Esophagus muscularis mucosa (tissue), 4 donors: ENCODE measurements at places on chromosomes 5 and 9. TPM values are rescaled to one million over a fixed set of nuclear protein-coding genes. Genes with fewer than 3 reads are reported as not detected.

- H3K4me1 ChIP-seq = no peaks in the 10 kb centered on the region
- no peak for DNase-seq
- no peaks in the 10 kb centered on the region for H3K36me3 ChIP-seq
- H3K27me3 ChIP-seq = no peaks in the 10 kb centered on the region
These were observed 90.3 kb upstream of the PLCXD3 start for GRCh38 chr5:41600731-41601130.

DNA sequence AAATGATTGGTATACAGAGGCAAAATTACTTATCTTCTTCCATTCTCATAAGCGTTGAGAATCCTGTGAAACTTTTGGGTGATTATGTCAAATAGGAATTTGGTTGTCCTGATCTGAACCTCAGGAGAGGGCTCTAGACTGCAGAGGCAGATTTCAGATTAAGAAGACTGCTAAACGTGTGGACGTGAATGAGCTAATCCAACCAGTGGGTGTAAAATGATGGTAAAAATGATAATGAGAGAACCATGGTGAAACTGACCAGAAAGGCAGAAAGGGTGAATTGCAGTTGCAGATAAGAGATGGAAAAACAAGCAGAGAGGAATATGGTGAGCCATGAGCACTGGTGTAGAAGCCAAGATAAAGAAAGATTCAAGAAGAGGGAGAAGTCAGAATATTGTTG, 1200.2 kb upstream of the CDH6 start:
- no peaks in the 10 kb centered on the region for H3K36me3 ChIP-seq
- no peak for DNase-seq
- H3K4me1 ChIP-seq = no peaks in the 10 kb centered on the region
- H3K4me3 ChIP-seq = no peak overlapping the region
- peaks cover 4% of the 10 kb centered on the region for H3K27me3 ChIP-seq

PCDHA13 gene
- 0.86 TPM for total RNA-seq

GRCh38 chr9:73155377-73155776, 3.7 kb downstream of the ANXA1 start:
- H3K4me3 ChIP-seq = no peak overlapping the region
- no peak overlapping the region for H3K27ac ChIP-seq
- DNase-seq = no peak
- H3K36me3 ChIP-seq = peaks cover 22% of the 10 kb centered on the region

MCC gene
- 24.8 TPM for total RNA-seq

ZNF483 gene
- 14.1 TPM for total RNA-seq

GRCh38 chr9:134307674-134308638, 18.3 kb upstream of the RXRA start:
- H3K4me1 ChIP-seq = no peaks in the 10 kb centered on the region
- no peak overlapping the region for H3K4me3 ChIP-seq
- H3K36me3 ChIP-seq = no peaks in the 10 kb centered on the region
- no peaks in the 10 kb centered on the region for H3K27me3 ChIP-seq
- DNase-seq = no peak

IFNA13 gene
- total RNA-seq = not detected

TAF11L10 gene
- total RNA-seq = not detected
